ENCODE measurements at places on chromosomes 4 and X.

GRCh38 chrX:22313766-22314165 is 41.1 kb downstream of the CBLL2 start:
- no peak for DNase-seq

GRCh38 chr4:146329050-146329716 is 114.8 kb downstream of the REELD1 start:
- DNase-seq = no peak

DNA sequence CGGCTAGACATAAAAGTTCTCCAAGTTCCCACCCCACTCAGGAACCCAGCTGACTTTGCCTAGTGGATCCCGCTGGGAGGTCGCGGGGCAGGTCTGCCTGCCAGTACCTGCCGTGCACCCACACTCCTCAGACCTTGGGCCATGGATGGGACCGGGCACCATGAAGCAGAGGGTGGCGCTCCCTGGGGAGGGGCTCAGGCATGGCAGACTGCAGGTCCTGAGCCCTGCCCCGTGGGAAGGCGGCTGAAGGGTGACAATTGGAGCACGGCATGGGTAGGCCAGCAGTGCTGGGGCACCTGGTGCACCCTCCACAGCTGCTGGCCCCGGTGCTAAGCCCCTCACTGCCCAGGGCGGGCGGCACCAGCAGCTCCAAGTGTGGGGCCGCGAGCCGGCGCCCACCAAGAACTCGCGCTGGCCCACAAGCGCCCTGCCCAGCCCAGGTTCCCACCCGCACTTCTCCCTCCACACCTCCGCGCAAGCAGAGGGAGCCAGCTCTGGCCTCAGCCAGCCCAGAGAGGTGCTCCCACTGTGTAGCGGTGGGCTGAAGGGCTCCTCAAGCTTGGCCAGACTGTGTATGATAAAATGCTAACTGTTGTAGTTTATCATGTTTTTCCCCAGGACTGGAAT is 63.1 kb downstream of the UGT2A2 start:
- DNase-seq = no peak

GRCh38 chr4:141788169-141788915 is 152.0 kb downstream of the IL15 start:
- no peak for DNase-seq

- DNase-seq = no peak
These were observed 63.1 kb downstream of the GLUD2 start for GRCh38 chrX:121110536-121110935.

DNA sequence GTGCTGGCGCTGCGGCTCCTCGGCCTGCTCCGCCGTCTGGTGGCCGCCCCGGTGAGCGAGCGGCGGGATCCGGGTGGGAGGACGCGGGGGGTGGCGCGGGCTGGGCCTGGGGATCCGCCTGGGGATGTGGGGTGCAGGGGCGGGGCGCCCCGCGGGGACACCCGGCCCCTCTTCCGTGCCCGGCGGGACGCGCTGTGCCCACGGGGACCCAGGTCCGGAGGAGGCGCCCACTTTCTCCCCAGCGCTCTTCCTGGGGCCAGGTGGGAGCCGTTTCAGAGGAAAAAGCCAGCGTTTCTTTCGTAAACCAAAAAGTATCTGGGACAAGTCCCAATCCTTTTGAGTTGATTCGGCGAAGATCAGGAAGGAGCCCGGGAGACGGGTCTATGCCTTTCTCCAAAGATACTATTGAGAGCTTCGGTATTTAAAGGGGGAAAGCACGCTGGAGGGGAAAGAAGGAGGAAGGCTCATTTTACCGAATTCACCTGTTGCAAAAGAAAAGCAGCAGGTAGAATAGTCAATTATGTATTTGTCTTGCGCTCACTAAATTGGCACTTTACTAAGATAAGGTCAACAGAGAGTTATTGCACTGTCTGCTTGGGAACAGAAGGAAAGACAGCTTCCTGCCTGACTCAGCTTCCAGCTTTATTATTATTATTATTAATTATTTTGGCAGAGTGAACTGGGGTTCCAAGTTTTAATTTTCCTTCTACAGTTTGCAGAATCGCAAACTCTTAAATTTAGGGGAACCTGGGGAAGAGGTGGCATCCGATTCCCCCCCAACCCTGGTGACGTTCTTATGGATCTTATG is 81.5 kb upstream of the CD99 start:
- DNase-seq = no peak
